CD4-positive, alpha-beta T cell (primary cell): ENCODE measurements at places on chromosomes 4 and X.
A peak's percentile ranks its signal among the peaks of the same experiment; 100 is the strongest.

DNA sequence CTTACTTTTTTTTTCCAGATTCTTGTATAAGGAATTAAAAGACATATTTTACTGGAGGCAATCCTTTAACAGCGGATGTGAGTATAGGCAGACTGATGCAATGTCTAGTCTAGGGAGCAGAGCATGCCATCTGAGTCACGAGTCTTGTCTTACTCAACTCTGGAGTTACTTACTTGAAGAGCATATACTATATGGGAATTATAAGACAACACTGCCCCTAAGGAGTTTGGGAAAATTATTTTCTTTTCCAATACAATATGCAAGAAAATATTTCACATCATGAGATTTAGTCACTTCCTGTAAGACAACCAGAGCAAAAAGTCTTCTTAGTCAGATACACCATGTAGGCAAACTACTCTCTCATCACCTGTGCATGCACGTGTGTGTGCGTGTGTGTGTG lies 537.3 kb upstream of the FTHL17 start:
- DNase-seq: no peak

- no peak for DNase-seq
Observed at GRCh38 chr4:117467404-117467803, 382.0 kb upstream of the TRAM1L1 start.

GRCh38 chrX:24790166-24790565 lies 96.4 kb downstream of the POLA1 start:
- no peak for DNase-seq

DNA sequence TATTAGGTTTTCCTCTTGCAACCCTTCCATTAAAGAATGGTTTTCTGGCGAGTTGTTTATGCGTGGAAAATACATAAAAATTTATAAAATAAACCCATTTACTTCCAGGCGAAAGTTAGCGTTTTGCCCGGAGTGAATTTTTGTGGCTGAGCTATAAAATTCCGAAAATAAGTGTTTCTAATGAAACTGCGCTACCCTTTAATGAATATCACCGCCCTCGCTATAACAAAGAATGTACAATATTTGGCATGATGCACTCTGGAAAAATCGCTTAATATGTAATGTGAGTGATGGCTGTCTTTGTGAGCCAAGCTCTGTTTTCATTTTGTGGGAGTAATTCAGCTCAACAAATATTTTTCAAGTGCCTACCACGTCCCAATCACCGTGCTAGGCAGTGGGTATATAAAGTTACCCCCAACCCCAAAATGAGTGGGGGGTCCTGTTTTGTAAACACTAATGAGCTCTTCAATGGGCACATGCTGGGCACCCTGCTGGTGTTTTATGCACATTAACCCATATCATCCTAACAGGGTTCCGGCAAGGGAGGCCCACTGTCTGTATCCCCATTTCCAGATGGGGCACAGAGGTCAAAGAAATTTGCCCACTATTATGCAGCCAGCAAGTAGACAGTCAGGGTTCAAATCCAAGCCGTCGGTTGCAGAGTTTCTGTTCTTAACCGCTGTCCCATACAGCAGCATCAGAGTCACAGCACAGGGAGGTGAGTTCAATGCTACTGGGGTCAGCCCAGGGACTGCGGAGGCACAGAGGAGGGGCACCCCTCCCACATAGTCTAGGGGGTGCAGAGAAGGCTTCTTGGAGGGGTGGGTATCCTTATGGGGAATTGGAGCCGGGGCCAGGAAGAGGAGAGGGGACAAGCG lies 65.7 kb upstream of the STX18 start:
- no peak for DNase-seq

GRCh38 chrX:134737061-134737460 lies 78.8 kb upstream of the PLAC1 start:
- DNase-seq: no peak

GRCh38 chr4:77235289-77235854 lies 78.4 kb downstream of the CCNG2 start:
- no peak for DNase-seq

DNA sequence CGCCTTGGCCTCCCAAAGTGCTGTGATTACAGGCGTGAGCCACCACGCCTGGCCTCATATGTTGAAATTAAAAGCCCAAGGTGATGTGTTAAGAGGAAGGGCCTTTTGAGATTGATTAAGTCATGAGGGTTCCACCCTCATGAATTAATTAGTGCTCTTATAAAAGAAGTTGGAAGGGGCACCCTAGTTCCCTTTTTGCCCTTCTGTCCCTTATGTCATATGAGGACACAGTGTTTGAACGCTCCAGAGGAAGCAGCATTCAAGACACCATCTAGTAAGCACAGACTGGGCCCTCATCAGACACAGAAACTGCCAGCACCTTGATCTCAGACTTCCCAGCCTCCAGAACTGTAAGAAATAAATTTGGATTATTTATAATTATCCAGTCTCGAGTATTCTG lies 5.1 kb upstream of the APLN start:
- DNase-seq: no peak

GRCh38 chrX:139801397-139801813 lies 93.4 kb upstream of the MCF2 start:
- DNase-seq: no peak

- no peak for DNase-seq
Observed at GRCh38 chrX:153370293-153371055, 30.7 kb downstream of the PNMA6E start.

- DNase-seq: no peak
Observed at GRCh38 chr4:168304744-168305459, 13.7 kb downstream of the DDX60 start.

- DNase-seq: no peak
Observed at GRCh38 chr4:176762661-176763308, 29.9 kb downstream of the VEGFC start.

GRCh38 chr4:78721747-78722146 lies 54.4 kb upstream of the BMP2K start:
- DNase-seq: no peak

- DNase-seq: peak; percentile 45
Observed at GRCh38 chrX:130079824-130080406, 30.4 kb downstream of the ELF4 start.

- DNase-seq: no peak
Observed at GRCh38 chr4:122772986-122773385, 40.5 kb downstream of the BBS12 start.

- no peak for DNase-seq
Observed at GRCh38 chrX:149493567-149494562, 11.2 kb downstream of the IDS start.

DNA sequence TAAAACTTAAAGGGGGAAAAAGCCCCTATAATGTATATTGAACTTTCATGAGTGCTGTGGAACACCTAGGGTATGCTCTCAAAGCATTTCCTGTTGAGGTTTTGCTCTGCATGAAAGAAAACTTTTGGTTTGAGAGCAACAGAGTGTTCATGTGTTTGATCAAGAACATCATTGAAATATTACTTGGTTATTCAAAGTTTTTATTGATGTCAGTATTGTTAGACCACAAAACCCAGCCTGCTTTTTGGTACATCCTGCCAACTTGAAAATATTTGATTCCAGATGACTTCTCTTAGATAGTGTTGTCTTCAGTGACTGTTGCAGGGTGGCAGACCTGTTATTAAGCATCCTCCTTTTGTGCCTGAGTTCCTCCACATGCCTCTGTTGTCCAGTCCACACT lies 68.0 kb downstream of the N4BP2 start:
- DNase-seq: no peak

DNA sequence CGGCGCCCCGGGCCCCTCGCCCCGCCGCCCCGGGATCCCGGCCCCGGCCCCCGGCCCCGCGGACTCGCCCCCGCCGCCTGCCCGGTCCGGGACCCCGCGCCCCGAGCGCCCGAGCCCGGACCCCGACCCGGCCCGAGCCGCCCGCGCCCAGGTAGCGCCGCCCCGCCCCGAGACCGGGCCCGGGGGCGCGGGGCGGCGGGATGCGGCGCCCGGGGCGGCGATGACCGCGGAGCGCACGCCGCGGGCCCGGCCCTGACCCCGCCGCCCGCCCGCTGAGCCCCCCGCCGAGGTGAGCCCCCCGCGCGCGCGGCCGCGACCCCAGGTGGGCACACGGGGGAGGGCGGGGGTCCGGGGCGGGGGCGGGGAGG lies 224 bp downstream of the FGFRL1 start:
- no peak for DNase-seq

DNA sequence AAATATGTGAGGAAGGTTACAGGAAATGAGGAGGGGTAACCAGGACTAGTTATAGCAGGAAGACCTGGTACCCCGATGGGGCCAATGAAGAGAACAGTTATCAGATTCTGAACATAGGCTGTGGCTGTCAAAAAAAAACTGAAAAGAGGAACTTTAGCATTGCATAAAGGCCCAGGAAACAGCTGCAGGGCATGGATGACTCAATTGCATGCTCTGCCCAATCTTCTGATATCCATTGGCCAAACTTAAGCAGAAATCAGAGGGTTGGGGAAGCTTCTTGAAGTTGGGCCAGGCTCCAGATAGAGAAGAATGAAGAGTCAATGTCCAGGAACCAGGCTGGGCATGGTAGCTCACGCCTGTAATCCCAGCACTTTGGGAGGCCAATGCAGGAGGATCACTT lies 1222.4 kb upstream of the PRKX start:
- DNase-seq: no peak

- DNase-seq: no peak
Observed at GRCh38 chr4:21827575-21827974, 121.0 kb downstream of the KCNIP4 start.

- no peak for DNase-seq
Observed at GRCh38 chr4:56874166-56874565, 33.5 kb upstream of the REST start.

DNA sequence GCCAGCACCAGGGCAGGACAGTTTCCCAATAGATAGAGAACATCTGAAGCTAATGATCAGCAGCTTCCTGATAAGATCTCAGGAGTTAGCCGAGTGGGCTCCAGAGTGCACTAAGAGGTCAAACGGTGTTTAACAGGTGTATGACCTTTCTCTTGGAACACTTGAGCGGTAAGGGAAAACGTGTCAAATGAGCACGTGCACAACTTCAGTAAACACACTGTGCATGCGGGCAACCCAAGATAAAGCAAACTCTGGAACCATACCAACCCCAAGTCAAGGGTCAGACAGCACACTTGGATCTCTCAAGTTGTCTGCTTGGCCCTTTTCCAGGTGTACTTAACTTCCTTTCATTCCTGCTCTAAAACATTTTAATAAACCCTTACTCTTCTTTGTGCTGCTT lies 1941.5 kb upstream of the PCDH10 start:
- no peak for DNase-seq

DNA sequence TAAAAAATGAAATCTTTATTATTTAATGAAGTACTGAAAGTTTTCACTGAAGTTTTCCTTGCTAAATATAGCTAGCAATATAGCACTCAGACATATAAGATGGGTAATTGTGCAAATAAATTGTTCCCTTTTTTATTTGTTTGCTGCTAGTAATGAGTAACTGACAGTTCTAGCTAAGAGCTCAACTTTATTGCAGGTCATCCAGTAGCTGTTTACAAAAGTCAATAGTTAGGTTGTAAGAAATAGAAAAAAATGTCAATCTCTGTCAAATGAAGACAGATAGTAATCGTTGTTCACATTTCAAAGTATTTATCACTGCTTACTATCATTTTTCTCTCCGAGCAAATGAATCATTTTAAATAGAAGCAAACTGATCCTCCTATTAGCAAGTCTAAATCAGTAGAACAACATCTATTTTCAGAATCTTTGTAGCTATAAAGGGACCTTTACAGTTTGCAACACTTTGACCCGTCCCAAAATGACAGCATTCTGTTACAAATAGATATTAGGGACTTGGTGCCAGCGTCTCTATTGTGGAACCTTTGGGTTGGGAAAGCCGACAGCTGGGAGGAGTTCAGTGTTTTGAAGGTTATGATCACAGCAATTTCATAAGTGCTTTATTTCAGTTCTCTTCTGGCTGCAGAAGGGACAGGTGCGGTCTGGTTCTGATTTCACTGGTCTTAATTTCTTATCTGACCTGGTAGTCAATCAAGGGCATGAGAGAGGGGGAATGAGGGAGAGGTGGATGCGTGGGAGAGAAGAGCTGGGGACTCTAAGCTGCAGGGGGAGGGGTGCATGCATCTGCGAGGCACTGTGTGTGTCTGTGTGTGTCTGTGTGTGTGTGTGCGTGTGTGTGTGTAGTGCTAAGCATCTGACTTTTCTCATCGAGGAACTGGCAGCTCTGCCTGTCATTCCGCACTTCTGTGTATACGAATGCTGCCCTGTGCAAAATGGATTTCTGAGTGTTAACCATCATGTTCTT lies 227.9 kb upstream of the PITX2 start:
- no peak for DNase-seq

GRCh38 chr4:95155759-95156451 lies 392.9 kb downstream of the UNC5C start:
- no peak for DNase-seq

DNA sequence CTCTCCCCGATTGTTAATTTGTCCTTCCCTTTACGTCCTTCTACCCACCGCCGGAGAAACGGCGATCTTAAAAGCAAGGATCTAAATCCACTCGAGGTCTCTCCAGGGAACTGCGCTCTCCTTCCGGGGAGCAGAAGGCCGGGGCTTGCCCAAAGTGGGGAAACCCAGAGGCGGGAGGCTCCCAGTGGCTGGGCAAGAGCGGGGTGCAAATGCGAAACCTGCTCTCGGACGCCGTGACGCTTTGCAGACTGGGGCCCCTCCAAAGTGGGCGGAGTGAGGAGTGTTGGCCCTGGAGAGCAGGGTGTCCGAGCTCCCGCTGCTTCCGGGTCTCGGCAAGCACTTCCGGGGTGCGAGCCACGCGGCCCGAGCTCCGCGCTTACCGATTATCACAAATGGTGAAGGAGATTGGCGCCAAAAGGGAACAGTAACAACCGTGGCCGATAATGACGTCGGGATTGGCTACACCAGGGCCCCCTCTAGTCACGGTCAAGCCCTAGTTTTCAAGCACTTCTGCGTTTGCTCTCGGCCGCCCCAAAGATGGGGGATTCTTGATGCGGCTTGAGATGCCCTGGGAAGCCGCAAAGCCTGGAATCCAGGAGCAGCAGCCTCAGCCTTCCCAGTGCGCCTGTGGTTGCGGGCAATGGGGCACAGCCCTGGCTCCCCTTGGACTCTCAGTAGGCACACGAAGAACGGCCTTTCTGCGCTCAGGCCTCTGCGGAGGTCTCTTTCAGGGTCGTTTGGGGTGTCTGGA lies 29.0 kb downstream of the HAND2 start:
- DNase-seq: no peak

- no peak for DNase-seq
Observed at GRCh38 chrX:120269373-120270035, 18.9 kb downstream of the ZBTB33 start.

- DNase-seq: no peak
Observed at GRCh38 chr4:183399616-183400015, 44.8 kb upstream of the CDKN2AIP start.

- DNase-seq: no peak
Observed at GRCh38 chr4:166838975-166839614, 395.2 kb downstream of the SPOCK3 start.

GRCh38 chrX:24412637-24413363 lies 52.3 kb upstream of the PDK3 start:
- no peak for DNase-seq

GRCh38 chr4:41852229-41852628 lies 83.0 kb upstream of the TMEM33 start:
- DNase-seq: no peak

DNA sequence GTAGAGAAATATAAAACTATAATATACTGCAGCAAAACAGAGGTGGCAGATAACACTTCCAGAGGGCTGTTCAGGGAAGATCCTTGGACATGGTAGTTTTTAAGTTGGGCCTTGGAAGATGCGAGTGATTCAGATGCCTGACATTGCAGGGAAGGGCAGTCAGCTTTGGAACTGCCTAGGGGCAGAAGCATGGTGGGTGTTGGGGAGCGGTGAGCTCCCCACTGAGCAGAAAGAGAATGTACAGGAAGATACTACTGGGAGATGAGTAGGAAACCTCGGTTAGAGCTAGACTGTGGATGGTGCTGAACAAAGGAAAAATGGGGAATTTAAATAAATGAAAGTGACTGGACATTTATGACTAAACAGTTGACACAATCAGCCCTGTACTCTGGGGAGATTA lies 24.9 kb upstream of the SEC24B start:
- DNase-seq: no peak
